ENCODE measurements at places on chromosomes 6 and 20.

DNA sequence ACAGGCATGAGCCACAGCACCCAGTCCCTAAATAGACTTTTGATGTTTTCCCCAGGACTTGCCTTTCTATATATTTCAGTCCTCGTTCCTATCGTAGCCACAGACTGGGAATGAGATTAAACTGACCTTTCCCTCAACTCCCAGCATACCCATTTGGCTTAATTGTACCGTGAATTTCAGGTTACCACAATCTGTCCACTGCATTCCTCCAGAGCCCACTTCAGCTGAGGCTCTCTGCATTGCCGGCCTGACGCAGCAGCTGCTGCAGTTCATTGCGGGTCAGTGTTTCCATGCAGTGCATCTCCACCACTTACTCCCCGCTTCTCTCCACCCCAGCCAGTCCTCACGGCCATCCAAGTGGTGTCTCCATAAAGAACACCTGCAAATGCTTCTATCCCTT lies 103.1 kb upstream of the RIN2 start:
- DNase-seq: no peak

- DNase-seq: no peak
These were observed 7.9 kb downstream of the PTK6 start for GRCh38 chr20:63529180-63529860.

DNA sequence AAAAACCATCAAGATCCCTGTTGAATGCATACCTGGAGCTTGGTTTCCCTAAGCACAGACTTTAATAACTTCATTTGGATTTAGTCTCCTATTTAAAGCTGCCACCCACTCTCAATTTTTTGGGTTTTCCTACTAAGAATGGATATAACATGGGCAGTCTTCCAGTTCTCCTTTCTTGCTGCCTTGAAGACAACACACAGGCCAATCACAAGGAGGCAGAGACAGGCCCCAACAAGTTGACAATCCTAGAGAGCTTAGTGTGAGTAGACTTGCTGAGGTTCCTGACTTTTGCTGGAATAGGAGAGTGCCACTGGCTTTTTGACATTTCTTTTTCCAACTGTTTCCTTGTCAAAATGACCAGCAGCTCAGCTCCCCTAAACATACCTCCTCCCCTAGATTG lies 112.3 kb upstream of the ESR1 start:
- DNase-seq: no peak

- no peak for DNase-seq
These were observed 301.8 kb downstream of the TBC1D7 start for GRCh38 chr6:13026557-13026956.

- DNase-seq: no peak
These were observed 587.8 kb upstream of the JAG1 start for GRCh38 chr20:11261533-11262000.

DNA sequence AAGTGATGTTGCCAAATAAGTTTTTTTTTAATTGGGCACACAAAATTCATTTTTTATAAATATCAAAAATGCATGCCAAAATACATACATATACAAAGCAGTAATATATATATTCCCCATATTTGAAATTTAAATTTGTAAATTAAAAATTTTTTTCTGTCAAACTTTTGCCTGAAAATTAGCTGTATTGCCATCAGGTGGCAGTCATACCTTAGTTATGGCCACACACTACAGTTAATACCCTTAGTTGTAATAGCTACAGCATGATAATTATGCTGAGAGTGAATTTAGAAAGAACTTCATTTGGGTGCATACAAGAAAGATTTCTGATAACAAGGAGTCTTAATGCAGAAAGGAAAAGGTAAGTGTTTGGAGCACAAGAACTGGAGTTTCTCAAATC lies 46.2 kb upstream of the SDHAF4 start:
- no peak for DNase-seq

GRCh38 chr6:14470671-14471070 lies 353.1 kb downstream of the CD83 start:
- no peak for DNase-seq

DNA sequence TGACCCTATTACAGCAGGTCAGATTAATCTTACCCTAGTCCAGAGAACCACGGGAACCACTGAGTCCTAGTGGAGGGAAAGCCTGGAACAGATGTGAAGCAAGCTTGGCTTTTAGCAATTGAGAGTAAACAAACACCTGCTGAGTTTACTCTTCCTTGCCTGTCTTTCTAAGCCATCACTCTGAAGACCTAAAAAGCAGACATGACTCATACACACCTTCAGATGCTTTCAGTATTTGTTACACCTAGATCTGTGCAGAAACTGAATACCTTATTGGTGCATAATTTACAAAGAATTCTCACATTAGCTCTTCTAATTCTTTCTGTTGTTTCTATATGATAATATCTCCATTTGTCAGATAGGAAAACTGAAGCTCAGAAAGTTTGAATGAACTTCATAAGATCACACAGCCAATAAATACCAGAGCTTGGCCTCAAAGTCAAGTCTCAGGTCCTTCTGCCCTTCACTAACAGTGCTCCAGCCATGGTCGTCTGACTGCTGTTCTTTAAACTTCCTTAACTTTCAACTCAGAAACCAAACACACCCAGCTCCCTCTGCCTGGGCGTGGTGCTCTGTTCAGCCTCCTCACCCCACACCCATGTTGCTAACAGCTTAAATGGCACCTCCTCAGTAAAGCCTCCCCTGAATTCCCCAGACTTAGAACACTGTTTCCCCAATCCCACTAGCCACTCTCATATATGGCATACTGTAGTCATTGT lies 8.6 kb upstream of the GABBR1 start:
- DNase-seq: no peak

DNA sequence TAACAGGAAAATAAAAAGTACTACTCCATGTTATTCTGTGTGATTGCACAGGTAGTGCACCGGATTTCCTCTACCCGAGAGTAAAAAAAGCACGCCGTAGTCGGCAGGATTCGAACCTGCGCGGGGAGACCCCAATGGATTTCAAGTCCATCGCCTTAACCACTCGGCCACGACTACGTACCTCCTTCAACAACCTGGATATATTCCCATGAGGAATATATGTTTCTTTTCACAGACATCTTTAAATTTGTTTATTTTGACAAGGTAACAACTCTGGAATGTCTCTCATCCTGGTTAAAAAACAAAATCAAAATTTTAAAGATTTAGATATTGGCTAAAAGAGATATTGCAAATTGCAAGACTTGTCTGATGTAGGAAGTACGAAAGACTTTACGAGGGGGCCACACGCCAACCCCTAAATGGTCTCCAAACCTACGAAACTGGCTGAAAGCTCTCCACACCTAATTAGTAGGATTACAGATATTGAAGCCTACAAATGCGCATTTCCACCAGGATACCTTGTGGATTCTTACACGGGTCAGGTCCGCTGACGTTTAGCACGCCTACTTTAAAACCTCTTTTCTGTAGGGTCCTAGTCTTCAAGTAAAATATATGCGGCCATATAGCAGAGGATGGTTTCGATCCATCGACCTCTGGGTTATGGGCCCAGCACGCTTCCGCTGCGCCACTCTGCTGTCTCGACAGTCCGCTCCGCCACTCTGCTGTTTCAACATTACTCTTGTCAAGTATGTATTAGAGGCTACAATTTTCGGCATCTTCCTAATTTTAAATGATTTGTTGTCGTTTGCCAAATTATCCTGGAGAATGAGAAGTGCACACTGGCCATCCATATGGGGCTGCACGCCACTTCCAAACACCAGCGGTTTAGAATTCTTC lies 52.2 kb upstream of the BTN3A2 start:
- DNase-seq: peak; percentile 92

DNA sequence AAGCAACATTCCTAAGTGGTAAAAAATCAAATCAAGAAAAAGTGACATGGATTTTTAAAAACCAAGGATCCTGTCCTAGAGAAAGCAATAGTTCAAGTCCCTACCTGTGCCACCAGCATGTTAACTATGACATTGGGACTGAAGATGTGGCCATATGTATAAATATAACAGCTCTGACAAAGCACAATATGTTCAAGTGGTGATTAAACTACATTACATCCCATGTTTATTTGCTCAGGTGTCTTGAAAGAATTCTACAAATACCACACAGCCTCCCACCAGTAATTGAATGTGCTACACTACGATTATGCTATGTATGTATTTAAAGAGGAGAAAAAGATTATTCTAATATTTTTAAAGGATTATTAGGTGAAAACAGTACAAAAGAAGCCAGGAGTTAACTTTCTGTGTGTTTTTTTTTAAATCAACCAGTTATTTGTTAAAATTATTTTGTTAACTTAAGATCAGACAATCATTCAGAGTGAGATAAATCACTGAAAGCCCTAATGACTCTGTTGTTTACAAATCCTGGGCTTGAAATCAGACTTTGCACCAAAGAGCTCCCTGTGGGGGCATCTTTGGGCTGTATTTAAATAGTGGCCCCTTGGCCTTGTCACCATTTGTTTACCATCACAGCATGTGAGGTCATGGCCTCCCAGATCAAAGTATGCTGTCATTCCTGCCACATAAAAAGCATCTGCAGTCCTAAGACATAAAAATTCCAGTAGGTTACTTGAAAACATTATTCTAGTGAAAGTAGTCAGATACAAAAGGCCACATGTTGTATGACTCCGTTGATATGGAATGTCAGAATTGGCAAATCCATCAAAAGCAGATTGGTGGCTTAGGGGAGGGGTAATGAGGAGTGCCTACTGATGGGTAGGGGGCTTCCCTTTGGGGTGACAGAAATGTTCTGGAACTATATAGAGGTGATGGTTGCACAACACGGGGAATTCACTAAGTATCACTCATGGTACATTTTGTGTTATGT lies 17.1 kb downstream of the TTLL2 start:
- DNase-seq: no peak

GRCh38 chr20:43799150-43799711 lies 72.4 kb upstream of the GTSF1L start:
- no peak for DNase-seq

DNA sequence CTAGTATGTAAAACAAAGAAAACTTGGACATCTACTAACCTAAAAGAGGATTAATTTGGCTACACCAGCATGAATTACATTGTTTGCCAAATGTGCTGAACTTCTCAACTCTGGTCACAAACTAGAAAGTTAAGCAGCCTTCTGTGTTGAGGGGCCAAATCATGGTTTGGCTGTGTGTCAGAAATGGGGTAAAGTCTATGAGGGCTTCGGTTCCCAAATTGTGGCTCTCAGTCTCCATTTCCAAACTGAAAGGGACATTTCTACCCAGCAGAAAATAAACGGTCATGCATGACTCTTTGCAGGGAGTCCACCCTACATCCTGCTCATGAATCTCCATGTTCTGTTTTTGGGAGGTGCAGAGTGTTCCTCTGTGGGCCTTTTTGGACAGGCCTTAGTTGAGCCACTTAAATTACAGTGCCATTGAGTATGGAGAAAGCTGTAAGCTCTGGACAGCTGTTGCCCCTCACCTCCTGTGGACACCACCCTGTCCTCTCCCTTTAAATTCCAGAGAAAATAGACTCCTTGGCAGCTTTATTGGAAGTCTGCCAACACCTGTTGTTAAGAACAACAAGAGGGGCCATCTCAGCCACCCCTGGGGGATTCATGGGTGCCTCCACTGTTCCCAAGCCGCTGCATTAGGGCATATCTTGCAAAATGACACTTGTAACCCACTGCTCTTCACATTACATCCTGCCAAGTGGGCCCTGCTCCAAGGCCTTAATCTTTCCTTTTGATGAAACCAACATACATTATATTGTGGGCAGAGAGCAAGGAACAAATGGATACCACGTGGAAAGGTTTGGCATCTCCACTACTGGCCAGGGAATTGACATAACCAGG lies 27.5 kb upstream of the SNRPC start:
- no peak for DNase-seq

DNA sequence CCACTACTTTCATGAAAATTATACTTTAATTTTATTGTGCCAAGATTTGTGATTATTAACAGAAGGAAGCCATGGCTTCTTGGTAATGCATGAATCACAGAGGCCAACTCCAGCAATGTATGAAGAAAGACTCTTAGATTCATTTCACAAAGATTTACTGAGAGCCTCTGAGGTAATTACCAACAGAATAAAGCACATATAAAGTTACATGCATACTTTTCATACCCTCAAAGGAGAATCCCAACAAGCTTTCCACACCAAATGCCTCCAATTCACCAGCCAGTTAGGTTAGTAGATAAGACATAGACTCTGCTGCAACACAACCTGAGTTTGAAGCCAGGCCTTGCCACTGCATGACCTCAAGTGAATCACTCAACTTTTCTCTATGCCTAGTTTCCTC lies 41.9 kb downstream of the HBS1L start:
- DNase-seq: no peak

DNA sequence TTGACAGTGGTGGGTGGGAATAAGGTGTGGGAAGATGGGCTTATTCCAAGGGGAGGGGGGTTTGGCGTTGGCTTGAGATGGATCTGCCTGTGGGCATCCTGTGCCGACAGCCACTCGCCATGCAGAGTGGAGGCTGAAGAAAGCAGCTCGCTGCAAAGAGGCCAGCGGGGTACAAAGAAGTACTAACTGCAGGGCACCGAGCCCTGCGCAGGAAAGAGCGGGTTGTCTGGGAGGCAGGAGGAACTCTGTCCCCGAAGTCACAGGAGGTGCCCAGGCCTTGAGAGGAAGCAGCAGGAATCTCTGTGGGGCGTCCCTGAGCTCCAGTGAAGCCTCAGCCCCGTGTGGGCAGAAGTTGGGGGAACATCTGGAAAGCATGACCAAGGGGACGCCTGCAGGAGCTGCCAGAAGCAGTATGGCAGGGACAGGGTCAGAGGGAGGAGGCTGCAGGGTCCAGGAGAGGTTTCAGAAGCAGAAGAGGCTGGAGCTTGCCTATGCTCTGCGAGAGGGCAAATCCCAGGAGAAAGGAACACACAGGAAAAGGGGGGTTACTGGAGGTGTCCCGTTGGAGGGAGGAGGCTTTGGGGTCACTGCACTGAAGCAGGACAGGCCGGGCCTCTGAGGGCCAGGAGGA lies 77.2 kb downstream of the THBS2 start:
- no peak for DNase-seq

DNA sequence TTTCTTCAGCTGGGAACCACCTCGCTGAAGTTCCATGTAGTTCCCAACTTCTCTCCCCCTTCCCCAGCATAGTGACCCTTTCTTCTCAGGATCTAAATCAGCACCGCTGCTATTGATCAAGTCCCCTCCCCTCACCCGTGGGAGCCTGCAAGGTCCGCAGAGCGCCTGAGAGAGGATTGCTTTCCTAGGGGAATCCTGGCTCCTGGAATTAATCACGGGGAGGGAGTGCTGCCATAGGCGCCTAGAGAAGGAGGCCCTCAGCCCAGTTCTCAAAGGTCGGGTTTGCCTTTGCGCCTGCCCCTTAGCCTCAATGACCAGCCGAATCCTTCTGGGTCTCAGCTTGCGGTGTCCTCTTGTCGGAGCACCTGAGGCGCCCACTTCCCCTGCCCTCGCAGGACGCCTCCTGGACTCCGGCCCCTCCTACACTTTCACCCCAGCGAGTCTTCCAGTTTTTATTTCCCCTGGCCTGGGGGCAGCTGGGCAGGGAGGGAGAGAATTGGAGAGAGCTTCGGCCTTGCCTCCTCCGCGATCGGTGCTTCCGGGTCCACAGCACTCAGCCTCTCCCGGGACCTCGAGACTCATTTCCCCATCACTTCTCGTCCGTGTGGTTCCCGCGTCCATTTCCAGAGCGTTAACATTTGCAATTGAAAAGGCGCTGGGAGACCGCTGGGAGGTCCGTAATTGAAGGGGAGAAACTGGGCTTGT lies 3.1 kb upstream of the NKX2-2 start:
- DNase-seq: no peak

GRCh38 chr6:144480473-144480872 lies 195.3 kb downstream of the UTRN start:
- no peak for DNase-seq
